Lower leg skin (tissue), 4 donors: ENCODE measurements at places on chromosomes 1 and 21. TPM values are rescaled to one million over a fixed set of nuclear protein-coding genes. Genes with fewer than 3 reads are reported as not detected.

DNA sequence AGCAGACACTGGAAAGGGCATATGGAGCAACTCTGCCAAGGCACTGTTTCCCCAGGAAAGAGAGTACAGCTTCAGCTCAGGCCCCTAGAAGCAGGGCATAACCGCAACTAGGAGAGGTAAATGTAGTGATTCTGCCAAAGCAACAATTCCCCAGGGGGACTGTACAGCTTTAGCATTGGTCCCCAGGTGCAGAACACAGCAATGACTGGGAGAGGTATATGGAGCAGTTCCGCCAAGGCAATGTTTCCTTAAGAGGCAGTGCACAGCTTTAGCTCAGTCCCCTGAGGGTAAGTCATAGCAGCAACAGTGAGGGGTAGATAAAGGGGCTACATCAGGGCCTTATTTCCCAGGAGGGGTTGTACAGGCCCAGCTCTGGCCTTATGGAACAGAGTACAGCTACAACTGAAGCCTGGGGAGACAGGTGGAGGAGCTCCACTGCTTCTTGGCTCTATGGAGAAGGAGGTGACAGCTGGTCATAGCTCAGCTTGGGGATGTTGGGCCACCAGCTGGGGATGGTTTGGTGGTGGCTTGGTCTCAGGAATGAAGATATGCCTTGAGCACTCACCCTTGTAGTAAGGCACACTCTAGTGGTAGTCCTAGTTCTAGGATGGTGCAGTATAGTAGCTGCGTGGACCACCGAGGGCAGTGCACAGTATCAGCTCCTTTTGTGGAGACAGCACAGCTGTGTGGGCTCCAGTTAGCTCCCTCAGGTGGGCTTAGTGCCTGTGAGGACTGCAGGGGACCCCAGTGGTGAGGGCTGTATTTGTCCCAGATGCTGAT lies 582.7 kb downstream of the PTPRC start:
- DNase-seq = no peak

The NRIP1 gene
- total RNA-seq = 16.8 TPM

The ARMH1 gene
- not detected for total RNA-seq

The INAVA gene
- 166 TPM for total RNA-seq

The SLAMF6 gene
- 2.7 TPM for total RNA-seq
